ENCODE measurements at places on chromosomes 6 and 20.
A peak's percentile ranks its signal among the peaks of the same experiment; 100 is the strongest.

DNA sequence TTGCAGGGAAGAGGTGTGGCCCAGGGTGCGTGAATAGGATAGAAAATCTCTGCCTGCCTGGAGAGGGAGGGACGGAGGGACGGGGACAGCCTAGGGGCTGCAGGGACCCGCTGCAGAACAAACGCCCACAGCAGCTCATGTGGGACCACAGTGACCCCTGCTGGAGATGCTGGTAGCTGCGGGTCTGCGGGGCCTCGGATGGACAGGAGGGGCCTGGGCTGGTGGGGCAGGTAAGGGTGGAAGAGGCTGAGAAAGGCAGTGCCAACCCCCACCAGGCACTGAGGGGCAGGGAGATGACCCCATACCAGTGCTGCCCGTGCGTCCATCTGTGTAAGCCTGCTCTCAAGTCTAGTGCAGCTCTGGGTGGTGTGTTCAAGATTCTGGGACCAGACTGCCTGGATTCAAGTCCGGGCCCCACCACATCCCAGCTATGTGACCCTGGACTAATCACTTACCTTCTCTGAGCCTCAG is 39.4 kb downstream of the KIAA1755 start:
- DNase-seq = no peak

DNA sequence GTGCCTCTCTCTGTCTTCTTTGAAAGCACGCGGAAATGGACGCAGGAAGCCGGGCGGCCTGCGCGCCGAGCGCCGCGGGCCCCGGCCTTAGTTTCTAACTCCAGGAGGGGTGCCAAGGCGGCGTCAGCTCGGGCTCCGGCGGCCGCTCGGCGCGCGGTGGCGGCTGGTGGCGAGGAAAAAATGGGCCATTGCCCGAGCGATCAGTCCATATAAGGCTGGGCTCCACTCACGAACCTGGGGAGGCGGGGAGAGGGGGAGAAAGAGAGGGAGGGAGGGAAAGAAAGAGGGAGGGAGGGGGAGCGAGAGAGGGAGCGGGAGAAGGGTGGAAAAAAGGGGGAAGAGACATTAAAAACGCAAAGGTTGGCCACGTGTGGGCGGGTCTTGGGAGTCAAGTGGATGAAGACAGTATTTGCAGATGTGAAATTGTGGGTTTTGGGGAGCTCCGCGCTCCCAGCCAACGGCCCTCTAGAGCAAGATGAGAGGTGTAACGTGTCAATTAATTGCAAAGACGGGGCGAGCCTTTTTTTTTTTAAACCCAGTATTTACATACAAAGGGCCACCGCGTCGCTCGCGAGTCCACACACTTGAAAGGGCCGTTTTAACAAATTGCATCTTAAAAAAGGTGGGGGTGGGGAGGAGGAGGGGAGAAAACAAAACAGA is at the start of gene NKX2-2:
TSS of gene NKX2-2 (minus strand) at position 184 of the 660 bp plus-strand sequence. CDS start 395 bp downstream, outside the sequence.
- peak; percentile 75 for DNase-seq

DNA sequence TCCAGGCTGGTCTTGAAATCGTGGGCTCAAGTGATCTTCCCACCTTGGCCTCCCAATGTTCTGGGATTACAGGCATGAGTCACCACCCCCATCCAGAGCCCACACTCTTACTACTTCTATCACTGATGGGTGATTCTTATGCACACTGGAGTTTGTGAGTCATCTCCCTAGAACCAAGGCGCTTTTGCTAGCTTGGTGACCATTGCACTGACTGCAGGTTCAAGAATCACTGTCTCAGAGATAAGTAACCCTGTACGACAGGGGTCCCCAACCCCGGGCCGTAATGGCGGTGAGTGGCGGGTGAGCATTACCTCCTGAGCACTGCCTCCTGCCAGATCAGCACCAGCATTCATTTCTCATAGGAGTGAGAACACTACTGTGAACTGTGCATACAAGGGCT is 118.8 kb downstream of the MAP3K7 start:
- peak; percentile 64 for DNase-seq

GRCh38 chr6:70838907-70839285 is 118.0 kb downstream of the B3GAT2 start:
- DNase-seq = no peak

DNA sequence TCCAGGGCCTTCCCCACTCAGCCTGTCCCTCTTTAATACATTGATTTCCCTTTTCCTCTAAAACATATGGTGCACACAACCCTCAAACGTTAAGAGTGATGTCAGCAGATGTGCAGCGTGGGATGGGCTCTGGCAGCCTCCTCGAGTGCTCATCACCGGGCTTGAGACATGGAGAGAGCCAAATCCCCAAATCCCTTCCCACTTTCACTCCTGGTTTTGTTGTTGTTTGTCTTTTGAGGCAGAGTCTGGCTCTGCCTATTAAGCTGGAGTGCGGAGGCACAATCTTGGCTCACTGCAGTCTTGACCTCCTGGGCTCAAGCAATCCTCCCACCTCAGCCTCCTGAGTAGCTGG is 5.8 kb upstream of the PLTP start:
- no peak for DNase-seq

DNA sequence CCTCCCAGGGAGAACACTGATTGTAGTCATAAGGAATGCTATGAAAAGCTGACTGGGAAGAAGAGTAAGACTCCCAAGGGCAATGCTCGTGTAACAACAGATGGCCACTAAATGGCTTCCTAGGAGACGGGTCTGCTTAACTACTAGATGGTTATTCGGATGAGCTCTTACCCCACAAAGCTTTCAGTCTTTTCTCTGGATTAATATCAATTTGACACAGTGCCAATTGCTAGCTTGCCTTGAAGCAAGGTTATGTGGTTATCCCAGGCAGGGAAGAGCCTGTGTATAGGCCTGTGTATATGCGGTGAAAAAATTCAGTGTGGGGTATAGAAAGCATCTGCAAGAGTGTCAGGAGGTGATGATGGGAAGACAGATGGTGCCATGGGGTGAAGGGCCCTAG is 86.4 kb upstream of the NOX3 start:
- DNase-seq = no peak

- no peak for DNase-seq
Observed at GRCh38 chr6:20416567-20417345, 15.1 kb downstream of the E2F3 start.

DNA sequence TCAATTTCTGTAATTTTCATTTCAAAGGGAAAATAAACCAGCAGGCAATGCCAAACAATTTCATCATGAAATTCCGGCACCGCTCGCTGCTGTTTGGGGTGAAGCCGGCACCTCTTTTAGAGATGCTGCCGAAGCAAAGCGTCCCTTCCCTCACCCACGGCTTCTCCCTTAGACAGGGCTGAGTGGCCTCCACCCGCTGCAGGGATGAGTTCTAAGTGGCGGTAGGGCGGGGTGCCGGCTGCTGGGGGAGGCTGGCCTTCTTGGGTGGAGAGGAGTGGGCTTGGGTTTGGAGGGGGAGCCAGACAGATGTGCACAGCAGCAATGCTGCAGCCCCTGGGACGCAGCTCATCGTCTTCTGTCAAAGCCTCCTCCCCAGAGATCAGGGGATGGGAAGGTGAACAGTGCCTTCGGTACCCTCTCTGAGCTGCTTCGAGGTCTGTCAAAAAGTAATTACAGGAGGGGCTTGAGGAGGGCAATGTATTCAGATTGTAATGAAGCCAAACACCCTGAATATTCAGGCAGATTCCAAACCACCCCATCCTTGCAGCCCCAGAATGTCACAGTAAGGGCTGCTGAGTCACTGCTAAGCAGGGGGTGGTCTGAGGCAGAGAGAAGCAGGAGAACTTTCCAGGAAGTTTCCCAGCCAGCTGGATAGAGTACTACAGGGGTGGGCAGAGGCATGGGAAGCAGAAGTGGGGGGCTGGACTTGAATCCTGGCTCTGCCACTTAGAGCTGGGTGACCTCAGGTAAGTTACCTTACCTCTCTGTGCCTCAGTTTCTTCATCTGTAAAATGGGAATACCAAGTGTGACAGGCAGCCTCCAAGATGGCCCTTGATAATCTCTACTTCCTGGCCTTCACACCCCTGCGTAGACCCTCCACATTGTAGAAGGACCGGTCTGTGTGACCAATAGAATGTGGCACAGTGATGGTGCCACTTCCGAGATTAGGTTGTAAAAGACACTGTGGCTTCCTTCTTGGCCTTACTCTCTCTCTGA is 96.6 kb downstream of the SULF2 start:
- DNase-seq = peak; percentile 55

GRCh38 chr6:168844821-168845609 is 404.0 kb downstream of the SMOC2 start:
- no peak for DNase-seq

DNA sequence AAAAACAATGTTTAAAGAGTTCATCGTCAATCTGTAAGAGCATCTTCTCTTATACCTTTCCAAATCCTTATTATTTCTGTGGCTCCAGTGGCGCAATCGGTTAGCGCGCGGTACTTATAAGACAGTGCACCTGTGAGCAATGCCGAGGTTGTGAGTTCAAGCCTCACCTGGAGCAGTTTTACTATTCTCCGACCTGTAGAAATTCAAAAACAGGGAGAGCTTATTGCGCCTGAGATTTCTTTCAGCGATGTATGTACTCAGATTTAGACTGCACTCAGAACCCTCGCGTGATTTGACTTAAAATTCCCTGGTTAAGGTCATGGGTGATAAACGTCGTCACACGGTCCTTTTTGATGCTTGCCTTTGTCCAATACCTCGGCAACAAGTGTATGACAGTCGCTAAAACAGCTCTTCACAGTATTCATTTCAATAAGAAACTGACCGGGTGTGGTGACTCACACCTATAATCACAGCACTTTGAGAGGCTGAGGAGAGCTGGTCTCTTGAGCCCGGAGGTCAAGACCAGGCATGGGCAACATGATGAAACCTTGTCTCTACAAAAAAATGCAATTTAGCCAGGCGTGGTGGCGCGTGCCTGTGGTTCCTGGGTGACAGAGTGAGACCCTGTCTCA is 11.9 kb downstream of the GPX5 start:
- DNase-seq = peak; percentile 44

- DNase-seq = no peak
Observed at GRCh38 chr6:154606457-154606856, 96.0 kb upstream of the CNKSR3 start.

- peak; percentile 41 for DNase-seq
Observed at GRCh38 chr6:120355822-120356221, 978.5 kb downstream of the TBC1D32 start.

GRCh38 chr20:47220161-47220582 is 136.3 kb downstream of the ZMYND8 start:
- peak; percentile 49 for DNase-seq

DNA sequence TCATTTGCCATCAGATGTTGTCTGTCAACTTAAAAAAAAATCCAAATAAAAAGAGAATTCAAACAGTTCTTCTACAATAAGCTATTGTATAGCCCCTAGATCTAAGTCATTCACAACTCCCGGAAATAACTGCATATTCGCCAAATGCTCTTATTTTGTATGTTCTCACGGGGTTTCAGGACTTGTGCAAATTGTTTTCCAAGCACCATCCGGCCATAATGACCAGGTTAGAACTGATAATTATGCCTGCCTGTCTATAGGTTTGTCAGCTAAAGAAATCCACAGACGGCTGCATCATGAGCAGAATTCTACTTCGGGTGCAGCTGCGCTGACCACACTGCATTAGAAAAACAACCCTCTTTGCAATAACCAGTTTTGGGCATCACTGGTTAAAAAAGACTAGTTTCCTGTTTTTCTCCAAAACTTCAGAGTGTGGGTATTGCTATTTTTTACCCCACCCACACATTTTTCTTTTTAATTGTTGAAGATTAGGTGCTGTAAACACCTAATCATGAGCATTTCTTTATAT is 87.7 kb downstream of the HIVEP2 start:
- no peak for DNase-seq

GRCh38 chr6:97703661-97704060 is 420.6 kb upstream of the MMS22L start:
- DNase-seq = peak; percentile 3

DNA sequence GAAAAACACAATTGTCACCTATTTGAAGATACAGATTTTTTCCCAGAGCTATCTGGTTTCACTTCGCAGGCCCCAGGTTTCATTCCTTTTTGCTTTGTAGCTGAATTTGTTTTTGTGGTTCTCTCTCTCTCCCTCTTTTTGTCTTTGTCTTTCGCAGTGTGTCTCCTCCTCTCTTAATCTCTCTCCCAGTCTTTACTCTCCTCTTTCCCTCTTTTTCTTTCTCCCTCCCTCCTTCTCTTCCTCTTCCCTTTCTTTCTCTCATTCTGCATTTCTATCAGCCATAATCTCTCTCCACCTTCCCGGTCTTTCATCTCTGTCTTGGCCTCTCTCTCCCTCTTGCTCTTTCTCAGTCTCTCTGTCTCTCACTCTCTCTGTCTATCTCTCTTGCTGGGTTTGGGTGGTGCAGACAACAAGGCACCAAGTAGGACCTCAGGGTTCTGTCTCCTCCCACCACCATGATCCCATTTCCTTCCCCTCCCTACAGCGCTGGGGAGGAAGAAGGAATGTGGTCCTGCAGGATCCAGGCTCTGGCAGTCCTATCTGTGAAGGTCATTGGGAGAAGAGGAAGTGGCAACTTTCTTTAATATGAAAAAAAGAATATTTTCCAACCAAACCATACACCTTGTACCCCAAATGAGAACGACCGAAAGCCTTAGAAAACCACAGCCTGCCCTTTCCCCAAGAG is 63.2 kb downstream of the BANF2 start:
- no peak for DNase-seq

GRCh38 chr6:24721461-24722215 is 2.7 kb upstream of the C6orf62 start:
- no peak for DNase-seq

- DNase-seq = no peak
Observed at GRCh38 chr20:56724241-56724757, 95.2 kb downstream of the TFAP2C start.

DNA sequence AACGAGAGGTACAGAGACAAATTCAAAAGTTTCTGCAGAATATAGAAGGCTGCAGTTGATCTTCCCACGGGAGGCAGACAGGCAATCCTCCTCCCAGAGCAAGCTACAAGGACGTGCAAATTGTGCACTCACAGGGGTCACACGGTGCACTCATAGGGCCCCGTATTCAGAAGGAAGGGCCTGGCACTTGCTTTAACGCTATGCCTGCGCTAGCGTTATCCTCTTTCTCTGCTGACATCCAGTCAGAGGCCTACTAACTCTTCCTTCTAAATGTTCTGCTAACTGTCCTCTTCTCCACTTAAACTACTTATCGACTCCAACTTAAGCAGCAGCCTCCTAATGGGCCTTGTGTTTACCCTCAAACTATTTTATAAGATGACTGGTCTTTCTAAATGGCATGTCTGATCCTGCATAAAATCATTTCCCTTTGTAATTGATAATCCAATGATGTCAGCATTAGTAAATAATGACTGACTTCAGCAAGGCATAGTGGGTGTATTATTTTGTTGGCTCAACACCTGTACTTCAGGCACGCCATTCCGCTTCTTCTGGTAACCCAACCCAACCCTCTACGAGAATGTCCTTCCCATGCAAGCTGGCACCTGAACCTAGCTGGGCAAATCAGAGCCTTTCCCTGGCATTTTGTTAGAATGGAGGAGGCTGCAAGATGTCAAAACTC is 2.2 kb downstream of the IFNGR1 start:
- no peak for DNase-seq

- peak; percentile 75 for DNase-seq
Observed at GRCh38 chr20:45017857-45018256, 51.5 kb downstream of the STK4 start.

- DNase-seq = no peak
Observed at GRCh38 chr20:9156529-9157280, 87.8 kb downstream of the PLCB4 start.
